ENCODE measurements at places on chromosomes 11 and 22.

DNA sequence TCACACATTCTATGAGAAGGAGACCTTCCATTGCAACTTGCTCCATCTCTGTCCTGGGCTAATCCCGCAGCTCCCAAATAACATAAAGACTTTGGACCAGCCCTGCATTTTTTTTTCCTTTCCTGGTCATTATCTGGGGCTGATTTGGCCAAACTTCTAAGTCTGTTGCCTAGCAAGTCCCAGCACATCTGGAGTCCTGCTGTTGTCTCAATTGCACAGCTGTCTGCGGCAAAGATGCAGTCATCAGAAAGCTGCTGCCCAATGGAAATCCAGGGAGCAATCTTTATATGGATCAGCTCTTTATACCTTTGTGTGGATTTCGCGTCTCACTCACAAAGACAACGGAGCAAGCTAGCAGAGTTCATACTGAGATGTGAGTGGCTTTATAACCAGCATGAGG is 105.9 kb downstream of the NXPE2 start:
- no peak for DNase-seq

GRCh38 chr11:1278766-1279673 is 30.4 kb downstream of the TOLLIP start:
- DNase-seq, result no peak

DNA sequence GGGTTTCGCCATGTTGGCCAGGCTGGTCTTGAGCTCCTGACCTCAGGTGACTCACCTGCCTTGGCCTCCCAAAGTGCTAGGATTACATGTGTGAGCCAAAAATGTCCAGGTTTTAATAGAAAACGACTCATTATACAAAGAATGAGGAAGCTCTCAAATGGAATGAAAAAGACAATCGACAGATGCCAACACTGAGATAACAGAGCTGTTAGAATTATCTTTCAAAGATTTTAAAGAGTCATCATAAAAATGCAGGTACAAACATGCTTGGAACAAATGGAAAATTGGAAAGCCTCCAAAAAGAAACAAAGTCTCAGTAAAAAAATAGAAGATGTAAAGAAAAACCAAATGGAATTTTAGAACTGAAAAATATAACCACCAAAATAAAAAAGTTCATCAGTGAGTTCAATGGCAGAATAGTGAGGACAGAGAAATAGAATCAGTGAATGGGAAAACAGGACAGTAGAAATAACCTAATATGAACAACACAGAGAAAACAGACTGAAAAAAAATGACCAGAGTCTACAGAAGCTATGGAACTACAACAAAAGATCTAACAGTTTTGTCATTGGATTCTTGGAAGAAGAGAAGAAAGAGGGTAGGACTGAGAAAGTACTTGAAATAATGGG is 10.9 kb downstream of the GAB2 start:
- DNase-seq, result no peak

GRCh38 chr11:65355013-65355775 is 643 bp downstream of the TIGD3 start:
- peak; percentile 69 for DNase-seq

DNA sequence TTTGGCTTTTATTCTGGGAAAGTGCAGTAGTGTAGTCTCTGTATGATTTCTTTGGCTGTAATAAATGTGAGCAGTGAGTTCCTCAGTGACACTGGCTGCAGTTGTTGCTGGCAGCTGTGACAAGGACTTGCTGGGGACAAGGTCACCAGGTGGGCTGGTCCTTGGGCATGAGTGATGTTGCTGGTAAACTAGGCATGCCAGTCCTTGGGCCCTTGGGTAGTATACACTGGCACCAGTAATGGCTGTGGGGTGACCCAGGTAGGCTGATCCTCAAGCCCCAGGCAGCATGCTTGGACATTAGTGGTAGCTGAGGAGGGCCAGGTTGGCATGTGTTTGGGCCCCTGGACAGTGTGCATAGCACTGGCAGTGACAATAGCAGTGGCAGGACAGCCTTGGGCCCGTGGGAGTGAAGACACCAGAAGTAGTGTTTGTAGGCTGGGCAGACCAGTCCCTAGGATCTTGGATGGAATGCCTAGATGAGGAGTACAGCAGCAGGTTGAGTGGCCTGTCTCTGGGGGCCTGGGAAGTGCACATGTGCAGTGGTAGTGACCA is 164.3 kb downstream of the GUCY1A2 start:
- no peak for DNase-seq
